Renal cortical epithelial cell (primary cell): ENCODE measurements at places on chromosomes 5 and 9.

GRCh38 chr5:123937230-123937629 lies 425.3 kb downstream of the CSNK1G3 start:
- peak; percentile 15 for DNase-seq

- no peak for DNase-seq
These were observed 165.2 kb downstream of the ROR2 start for GRCh38 chr9:91784673-91785446.

- DNase-seq, result no peak
These were observed 3.3 kb upstream of the VLDLR start for GRCh38 chr9:2618289-2618688.

DNA sequence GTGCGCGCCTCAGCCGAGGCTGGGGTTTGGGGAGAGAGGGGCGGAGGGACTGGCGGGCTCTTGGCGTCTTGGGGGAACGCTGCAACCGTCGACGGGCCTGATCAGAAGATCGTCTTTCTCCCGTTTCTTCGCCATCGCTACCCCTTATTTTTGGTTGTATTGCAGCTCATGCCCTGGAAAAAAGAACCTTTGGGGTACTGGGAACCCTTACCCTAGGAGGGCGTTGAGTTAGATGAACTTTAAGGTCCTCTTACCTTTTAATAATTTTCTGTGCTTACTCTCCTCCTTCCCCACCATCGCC lies 719 bp downstream of the PAIP2 start:
- no peak for DNase-seq

- DNase-seq, result no peak
These were observed 44.4 kb downstream of the GADD45G start for GRCh38 chr9:89649039-89649691.

DNA sequence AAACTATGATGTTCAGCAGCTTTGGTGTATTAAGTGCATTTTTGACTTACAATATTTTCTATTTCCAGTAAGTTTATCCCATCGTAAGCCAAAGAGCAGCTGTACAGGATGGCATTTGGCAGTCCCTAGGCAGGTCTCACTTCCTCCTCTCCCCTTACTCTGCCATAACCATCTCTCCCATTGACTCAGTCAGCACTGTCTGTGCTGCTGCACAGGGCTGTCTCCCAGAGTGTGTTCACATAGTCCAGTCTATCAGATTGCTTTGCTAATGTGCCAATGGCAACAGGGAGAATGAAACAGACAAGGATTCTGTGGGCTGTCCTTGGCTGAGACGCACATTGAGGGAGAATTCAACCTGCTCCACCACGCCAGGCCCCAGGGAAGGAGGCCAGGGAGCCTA lies 47.0 kb upstream of the CAST start:
- DNase-seq, result no peak

- DNase-seq, result no peak
These were observed 86.0 kb downstream of the PAX5 start for GRCh38 chr9:36948051-36948450.

GRCh38 chr9:95584176-95584575 lies 67.4 kb upstream of the PTCH1 start:
- DNase-seq, result no peak

DNA sequence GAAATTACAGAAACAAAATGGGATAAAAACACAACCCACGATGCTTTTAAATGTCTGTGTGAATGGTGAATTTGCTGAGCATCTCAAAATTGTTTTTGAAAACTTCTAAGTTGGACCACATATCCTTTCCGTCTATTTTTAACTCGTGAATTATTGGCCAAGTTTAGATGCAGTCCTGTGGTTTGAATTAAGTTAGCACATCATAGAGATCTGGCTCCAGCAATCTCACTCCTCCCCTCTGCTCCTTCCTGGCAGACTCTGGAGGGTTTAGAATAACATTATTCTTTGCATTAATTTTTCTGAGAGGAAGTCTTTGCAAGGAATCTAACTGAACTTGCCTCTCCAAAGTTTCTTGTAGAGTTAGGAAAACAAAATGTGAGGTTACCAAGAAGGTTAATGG lies 14.5 kb upstream of the ANKRD55 start:
- no peak for DNase-seq

- DNase-seq, result no peak
These were observed at the start of gene PCDHB5 for GRCh38 chr5:141135030-141135717. Gene PCDHB5 (plus strand): TSS chr5:141135206. CDS start chr5:141135435, 229 bp downstream.

DNA sequence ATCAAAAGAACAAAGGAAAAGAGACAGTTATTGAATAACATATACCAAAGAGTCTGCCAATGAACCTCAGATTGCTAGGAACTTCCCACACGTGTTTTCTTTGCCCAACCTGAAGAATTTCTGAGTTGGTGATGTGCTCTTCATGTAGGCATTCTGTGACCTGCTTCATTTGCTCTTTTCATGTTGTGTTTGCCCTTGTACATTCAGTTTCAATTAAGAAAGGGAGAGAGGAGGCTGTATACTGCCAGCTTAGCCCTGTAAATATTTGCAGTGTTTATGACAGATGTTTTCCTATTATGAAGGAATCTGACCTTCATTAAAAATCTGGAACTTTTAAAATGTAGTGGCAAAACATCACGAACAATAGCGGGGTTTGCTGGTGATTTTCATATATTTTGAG lies 168.5 kb downstream of the GAS1 start:
- no peak for DNase-seq

- DNase-seq, result peak; percentile 56
These were observed 38.7 kb downstream of the NLN start for GRCh38 chr5:65760504-65761275.

DNA sequence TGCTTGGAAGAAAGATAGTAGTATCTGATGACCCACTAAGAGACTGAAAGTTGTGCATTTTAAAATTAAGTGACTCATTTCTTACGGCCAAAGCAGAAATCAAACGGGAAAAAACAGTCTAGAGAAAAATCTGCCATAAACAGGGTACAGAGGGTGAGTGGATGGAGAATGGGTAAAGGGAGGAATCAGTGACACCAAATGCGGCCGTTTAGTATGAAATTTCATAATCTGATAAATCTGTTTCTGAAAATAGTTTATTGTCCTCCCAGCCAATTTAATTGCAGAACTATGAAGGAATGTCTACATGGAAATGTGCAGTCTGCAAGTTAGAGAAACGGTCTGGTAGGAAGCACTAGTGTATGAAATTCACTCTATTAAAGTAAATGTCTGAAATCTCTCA lies 39.5 kb downstream of the ADAMTS12 start:
- no peak for DNase-seq

DNA sequence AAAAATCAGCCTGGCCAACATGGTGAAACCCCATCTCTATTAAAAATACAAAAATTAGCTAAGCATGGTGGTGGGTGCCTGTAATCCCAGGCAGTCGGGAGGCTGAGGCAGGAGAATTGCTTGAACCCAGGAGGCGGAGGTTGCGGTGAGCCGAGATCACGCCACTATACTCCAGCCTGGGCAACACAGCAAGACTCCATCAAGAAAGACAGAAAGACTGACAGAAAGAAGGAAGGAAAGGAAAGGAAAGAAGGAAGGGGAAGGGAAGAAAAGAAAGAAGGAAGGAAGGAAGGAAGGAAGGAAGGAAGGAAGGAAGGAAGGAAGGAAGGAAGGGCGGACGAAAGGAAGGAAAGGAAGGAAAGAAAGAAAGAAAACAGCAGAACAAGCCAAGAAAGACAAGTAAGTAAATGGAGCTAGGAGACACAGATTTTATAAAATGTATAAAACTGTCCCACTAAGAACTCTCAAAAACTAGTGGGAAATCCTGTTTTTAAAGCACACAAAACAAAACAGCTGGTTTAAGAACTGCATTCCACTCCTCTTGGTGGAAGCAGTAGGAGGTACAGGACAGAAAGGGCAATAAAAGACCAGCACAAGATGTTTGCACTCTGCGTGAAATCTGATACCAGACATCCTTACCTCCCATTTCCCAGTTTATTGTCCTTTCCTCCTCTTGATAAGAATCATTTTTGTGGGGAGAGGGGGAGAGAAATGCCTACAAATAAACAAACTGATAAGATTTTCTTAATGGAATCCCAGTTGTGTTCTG lies 46.7 kb downstream of the MYO10 start:
- no peak for DNase-seq

DNA sequence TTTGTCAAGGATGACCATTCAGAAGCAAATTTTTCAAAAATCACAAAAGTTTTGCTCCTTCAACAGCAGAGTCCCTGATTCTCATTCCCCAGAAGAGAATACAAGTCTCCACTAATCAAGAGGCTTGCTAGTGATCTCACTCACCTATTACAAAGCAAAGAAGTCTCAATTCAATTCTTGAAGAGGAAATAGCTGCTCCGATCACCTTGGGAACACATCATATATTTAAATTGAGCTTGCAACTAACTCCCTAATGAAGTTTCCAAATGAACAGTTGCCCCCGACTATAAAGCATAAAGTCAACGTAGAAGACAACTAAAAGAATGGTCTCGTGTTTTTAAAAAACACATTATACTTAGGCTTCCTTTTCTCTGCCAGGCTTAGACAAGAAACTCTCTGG lies 1.6 kb downstream of the LIFR start:
- DNase-seq, result peak; percentile 23

DNA sequence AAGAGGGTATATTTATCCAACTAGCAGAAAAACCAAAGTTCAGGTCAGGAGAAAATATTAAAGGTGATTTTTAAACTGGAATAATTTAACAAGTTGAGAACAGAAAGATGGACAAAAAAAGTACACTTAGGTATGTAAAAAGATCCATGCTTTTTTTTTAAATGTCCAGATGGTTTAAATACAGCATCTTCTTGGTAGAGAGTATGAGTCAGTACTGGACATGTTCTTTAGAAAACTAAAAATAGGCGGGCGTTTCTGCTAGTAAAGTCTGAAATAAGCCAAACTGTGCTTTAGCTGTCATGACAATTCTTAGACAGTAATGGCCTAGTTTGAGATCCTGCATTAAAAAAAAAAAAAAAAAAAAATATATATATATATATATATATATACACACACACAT lies 255.9 kb upstream of the ST8SIA4 start:
- DNase-seq, result no peak

DNA sequence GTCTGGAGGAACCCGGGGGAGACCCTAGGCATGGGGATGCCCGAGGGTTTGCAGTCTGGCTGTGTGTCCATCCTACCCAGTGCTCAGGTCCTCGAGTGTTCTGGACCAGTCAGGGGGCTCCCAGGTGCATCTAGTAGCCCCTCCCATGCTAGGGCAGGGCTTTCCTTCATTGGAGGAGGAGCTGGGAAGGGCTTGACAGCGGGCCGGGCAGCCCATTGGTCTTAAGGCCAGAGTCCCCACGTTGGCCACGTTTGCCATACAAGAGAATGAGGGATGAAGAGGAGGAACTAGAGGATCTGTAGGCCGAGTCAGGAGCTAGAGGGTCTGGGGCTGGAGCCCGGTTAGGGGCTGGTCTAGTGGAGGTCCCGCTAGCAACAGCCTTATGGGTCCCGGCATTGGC lies 37.3 kb upstream of the CTSV start:
- no peak for DNase-seq

- peak; percentile 47 for DNase-seq
These were observed 52.5 kb upstream of the SLC2A8 start for GRCh38 chr9:127344368-127345000.

DNA sequence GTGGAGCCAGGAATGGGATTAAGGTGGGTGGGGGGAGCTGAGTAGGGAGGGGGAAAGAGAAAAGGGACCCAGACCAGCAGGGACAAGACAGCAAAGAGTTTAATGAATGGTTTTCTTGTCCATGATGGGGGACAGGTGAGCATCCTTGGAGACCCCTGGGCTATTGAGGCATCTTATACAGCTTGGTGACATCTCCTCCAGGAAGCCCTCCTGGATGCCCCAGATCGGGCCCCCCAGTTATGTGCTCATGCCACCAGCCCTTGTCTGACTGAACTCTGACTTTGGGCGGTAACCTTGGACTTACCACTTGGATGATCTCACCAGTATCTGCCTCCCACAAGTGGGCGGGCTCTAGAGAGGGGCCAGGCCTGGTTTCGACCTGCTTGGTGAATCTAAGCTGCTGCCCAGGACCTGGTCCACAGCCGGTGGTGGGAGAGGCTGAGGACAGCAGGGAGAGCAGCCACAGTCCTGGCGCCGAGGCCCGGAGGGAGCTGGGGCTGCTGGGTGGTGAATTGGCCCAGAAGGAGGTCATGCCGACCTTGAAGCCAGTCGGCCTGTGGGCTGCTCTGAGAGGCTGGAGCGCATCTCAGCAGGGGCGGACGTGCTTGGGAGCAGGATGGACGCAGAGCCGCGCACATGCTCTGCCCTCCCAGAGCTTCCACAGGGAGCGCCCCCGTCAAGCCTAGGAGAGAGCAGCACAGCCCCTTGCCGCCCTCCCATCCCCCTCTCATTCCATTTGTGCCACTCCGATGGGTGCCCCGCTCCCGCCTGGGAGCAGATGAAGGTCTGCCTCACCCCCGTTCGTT lies 36.2 kb downstream of the UNC5A start:
- peak; percentile 18 for DNase-seq

DNA sequence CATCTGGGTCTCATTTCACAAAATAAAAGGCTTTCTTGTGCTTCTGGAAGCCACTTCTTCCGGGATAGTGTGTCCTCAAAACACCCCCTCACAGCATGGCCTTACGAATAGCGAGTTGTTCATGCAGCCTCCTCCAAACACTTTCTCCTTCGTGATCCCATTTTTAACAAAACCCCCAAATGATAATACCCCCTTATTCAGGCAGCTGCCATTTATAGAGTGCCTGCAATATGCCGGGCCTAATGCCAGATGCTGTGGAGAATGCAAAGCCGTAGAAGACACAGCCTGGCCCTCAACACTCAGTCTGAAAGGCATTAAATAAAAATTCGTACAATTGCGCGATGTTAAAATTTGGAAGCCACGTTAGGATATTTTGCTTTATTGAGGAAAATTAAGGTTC lies 66.4 kb upstream of the SLC44A1 start:
- DNase-seq, result no peak

GRCh38 chr5:174516741-174517140 lies 207.6 kb upstream of the MSX2 start:
- DNase-seq, result no peak

DNA sequence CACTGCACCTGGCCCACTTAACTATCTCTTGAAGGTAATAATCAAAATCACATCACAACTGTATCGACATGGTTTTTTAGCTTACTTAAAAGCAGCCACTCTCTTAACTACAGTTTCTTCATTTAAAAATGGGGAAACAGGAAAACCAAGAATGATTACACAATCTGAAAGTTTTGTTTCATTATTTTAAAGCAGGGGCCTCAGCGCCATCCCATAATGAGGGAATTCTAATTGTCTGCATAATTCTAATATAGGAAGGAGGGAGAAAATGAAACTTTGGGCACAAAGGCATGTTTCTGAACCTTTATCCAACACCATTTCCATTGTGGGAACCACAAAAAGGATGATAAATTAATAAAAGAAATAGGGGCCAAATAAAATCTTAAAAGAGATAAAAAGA lies 7.6 kb downstream of the HACD4 start:
- no peak for DNase-seq

DNA sequence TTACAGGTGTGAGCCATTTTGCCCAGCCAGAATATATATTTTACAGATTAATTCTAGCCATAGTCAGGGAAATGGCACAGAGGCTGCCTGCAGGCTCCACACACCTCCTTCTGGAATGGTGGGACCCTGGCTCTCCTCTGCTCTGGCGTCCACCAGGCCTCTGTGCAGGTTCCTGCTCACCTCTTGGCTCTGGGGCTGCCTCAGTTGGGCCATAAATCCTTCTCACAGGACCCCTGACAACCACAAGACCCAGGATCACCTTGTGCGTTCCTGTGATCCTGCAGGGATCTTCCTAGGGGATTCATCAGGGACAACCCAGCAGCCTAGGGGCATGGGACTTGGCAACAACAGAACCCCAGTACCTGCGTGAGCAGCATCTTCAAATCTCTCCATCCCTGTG lies 93.0 kb upstream of the FSTL4 start:
- no peak for DNase-seq
